AG10803 (cell line): ENCODE measurements at places on chromosomes 12 and 14.
A peak's percentile ranks its signal among the peaks of the same experiment; 100 is the strongest.

GRCh38 chr14:33747749-33748148 is 203.1 kb downstream of the EGLN3 start:
- DNase-seq = no peak

DNA sequence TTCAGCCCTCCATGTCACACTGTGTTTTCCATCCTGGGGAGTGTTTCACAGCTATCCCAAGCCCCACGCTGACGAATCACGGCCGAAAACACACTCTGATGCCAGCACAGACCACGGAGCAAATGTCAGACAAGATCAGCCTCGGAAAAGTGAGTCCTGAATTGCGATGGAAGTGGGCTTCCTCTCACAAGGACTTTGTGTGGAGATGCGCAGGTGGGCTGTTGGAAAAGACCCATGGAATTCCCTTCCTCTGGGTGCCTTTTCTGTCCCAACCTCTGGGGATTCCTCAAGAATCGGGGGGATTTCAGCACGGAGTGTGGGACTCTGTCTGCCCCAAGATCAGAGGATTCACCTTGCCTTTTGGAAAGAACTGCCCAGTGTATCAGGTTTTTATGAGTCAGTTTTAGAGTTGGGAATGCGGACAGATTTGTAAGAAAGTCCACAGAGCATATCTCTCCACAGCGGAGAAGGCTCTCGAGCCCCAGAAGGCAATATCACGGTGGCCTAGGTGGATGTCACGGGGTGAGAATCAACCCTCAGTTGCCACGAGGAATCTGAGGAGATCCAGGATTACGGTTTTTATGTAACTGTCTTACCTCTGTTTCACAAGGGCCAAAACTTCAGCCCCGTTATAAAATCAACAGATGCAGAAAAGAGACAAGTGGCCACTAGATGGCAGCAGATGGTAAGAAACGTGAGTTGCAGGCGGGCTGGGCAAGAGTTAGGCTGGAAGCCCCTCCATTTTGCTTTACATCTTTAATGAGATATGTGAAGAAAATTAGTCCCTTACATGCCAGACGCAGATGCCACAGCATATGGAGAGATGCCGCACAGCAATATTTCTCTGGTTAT is 201.9 kb downstream of the DAD1 start:
- peak; percentile 69 for DNase-seq

GRCh38 chr12:132543298-132544079 is 53.5 kb downstream of the FBRSL1 start:
- no peak for DNase-seq

DNA sequence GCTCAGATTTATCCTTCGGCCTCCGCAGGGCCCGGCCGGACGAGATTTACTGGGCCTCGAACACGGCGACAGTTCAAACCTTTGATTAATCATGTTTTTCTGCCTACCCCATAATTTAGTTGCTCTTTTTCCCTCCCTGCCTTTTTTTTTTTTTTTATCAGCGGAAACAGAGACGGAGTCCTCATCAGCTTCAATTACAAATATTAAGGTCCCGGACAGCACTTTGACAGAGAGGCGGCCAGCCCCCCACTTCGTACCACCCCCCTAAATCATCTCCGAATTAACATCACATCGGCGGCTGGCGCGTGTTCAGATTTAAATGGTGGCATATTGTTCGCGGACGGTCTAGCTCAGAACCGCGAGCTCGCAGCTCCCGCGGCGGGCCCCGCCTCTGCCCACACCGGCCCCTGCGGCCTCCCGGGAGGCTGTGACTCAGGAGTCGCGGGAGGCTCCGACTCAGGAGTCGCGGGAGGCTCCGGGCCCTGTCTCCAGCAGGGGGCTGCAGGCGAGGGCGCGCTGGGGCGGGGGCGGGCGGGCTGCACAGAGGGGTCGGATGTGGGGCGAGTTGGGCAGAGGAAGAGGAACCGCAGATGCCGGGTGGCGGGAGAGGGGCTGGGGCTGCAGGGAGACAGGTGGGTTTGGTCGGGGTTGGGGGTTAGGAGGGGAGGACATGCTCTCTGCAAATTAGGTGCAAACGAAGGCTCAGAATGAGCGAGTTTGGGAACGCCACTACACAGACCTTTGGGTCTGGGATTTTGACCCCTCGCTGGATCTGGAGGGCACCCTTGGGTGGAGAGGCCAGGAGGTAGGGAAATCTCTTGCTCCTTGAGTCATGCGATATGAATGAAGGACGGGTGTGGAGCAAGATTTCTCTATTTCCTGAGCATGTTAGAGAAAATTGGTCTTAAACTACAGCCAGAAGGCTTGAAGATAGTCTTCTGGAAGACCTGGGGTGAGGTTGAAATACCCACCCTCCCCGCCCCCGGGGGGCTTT is 19.6 kb upstream of the ATP5MC2 start:
- peak; percentile 66 for DNase-seq

- DNase-seq = peak; percentile 22
Measured at GRCh38 chr12:60535363-60535762, 939.5 kb downstream of the SLC16A7 start.

DNA sequence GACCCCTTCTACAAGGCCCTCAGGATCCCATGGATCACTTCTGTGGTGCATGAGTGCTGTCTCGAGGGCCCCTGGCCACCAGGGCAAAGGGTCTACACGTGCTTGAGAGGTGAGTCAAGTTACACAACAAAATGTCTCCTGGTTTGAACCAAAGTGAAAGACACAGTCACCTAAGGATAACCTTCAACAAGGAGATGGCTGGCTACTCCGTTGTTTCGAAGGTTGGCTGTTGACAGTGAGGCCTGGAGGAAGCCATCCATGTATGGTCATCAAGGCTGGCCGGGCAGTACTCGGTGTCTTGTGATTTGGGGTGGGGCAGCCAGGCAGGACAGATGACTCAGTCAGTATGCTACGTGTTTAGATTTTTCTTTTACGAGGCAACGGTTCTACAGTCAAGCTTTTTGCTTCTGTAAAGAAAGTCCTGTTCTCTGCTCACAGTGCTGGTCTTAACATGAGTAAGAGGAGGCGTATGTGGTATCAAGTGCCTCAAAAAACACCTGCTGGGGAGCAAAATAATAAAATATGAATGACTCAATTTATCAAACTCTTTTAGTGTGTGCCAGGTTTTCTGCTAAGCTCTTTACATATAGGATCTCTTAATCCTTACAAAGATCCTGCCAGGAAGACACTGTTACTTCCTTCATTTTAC is 18.0 kb upstream of the NT5DC3 start:
- peak; percentile 96 for DNase-seq

GRCh38 chr12:104670439-104671408 is 214.0 kb downstream of the CHST11 start:
- DNase-seq = no peak

DNA sequence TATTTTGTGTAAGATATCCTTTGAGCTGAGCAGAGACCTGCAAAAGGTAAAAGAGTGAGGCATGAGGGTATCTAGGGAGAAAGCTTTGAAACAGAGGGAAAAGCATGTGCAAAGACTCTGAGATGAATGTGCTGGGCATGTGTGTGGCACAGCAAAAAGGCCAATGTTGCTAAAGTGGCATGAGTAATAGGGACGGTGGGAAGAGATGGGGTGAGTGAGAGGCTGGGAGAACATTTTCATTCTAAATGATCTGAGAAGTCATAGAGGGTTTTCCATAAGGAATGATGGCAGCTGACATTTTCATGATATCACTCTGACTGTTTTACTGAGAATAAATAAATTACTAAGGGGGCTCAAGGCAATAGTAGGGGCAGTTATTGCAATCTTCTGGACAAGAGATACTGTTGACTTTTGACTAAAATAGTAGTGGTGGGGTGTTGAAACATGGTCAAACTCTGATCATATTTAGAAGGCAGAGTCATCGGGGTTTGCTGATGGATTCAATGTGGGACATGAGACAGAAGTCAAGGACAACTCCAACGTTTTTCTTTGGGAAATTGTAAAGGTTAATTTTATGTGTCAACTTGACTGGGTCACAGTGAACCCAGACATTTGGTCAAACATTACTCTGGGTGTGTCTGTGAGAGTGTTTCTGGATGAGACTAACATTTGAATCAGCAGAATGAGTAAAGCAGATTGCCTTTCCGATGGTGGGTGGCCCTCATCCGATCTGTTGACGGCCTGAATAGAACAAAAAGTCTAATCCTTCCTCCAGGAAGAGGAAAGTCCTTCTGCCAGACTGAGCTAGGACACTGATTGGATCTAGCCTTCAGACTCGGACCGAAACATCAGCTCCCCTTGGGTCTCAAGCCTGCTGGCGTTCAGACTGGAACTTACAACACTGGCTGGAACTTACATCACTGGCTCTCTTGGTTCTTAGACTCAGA is 193.9 kb upstream of the PLXNC1 start:
- peak; percentile 78 for DNase-seq

DNA sequence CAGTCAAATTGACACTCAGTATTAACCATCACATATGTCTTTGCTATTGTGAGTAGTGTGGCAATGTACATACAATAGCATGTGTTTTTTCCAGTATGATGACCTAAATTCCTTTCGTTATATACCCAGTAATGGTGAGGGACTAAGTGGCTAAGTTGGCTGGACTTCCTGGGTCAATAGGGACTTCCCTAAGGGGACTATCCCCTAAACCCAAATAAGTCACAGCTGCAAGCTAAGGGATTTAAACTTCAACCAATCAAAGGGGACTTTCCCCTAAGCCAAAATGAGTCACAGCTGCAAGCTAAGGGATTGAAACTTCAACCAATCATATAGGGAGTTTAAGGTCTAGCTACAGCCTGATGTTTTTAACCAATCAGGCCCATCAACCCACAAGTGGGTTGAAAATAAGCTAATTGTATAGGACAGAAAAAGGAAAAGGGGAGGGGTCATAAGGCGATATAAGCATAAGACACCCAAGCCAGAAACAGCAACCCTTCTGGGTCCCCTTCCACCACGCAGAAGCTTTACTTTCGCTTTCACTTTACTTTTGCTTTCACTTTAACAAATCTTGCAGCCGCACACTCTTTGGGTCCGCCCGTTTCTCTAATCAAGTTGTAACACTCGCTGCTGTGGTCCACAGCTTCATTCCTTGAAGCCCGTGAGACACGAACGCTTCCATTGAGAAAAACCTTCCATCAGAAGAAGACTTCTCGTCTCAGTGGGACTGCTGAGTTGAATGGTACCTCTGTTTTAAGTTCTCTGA is 404.4 kb downstream of the FLRT2 start:
- peak; percentile 4 for DNase-seq

- peak; percentile 97 for DNase-seq
Measured at GRCh38 chr14:73752297-73752992, 38.3 kb upstream of the PNMA1 start.

- no peak for DNase-seq
Measured at GRCh38 chr14:22088614-22089342, 415.2 kb upstream of the OR4E1 start.

DNA sequence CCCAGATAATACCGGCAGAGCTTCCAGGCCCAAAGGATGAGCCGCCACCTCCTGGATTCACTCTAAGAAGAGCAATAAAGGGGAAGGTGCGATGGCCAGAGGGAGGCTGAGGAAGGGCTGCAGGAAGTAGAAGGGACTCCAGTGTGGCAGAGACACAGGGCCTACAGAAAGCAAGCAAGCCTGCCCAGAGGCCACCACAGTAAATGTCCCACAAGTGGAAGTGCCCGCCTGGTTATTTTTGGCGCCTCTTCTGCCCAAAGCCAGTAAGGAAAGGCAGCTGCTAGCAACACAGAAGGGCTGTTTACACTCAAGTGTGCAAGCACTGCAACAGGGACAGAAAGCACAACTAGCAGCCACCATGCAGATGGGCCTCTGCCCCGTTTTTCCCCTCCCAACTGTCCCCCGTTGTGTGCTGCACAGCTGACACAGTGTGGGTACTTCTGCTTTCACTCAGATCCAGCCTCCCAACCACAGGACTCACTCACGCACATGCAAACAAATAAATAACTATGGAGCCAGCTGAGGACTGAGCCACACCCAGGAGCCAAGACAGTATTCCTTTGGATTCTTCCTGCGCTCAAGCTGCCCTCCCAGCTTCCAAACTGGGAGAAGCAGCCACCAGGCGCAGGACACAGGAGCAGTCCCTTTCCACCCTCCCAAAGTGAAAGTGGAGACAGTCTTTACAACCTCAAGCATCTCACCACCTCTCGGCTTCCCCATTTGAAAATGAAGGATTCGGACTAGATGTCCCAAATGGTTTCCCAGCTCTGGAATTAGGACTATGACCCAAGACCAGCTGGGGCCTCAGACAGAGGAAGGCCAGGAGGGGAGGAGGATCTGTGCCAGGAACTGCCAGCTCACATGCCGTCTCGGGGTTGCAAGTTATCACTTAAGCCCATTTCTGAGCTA is 40.0 kb upstream of the PNMA1 start:
- DNase-seq = peak; percentile 63

- no peak for DNase-seq
Measured at GRCh38 chr12:98873776-98874175, 228.7 kb downstream of the APAF1 start.

- DNase-seq = peak; percentile 66
Measured at GRCh38 chr12:114729731-114730130, 45.8 kb upstream of the TBX3 start.

GRCh38 chr12:47941871-47942613 is 21.4 kb upstream of the TMEM106C start:
- no peak for DNase-seq

GRCh38 chr14:60656686-60657455 is 7.6 kb upstream of the SIX1 start:
- DNase-seq = peak; percentile 70

GRCh38 chr12:32870716-32871115 is 25.9 kb downstream of the PKP2 start:
- no peak for DNase-seq

GRCh38 chr12:84136862-84137367 is 775.7 kb downstream of the SLC6A15 start:
- DNase-seq = peak; percentile 40

- peak; percentile 37 for DNase-seq
Measured at GRCh38 chr12:116101991-116102390, 175.5 kb downstream of the MED13L start.

DNA sequence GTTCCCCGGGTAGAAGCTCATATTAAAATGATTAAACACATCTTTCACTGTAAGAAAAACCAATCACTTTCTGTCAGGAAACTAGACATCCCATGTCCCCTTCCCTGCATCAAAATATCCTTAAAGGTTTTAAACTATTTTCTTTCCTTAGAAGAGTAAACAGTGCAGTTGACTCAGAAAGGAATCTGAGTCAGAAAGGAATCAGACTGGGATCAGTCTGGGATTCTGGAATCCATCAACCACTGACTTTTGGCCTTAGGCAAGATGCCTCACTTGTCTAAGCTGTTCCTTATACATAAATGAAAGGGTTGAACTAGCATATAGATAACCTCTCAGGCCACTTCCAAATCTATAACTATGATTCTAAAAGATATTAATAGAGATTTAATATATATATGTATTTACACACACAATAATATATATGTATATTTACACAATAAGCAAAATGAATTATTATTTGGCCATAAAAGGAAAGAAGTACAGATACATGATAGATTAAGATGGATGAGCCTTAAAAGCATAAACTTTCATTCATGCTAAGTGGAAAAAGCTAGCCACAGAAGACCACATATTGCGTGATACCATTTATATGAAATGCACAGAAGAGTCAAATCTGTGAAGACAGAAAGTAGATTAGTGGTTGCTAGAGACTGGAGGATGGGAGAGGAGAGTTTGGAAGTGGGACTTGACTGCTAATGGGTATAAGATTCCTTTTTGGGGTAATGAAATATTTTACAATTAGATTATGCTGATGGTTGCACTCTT is 114.4 kb downstream of the SLC38A1 start:
- peak; percentile 62 for DNase-seq
